ENCODE measurements at places on chromosomes 1 and 21.
A peak's percentile ranks its signal among the peaks of the same experiment; 100 is the strongest.

DNA sequence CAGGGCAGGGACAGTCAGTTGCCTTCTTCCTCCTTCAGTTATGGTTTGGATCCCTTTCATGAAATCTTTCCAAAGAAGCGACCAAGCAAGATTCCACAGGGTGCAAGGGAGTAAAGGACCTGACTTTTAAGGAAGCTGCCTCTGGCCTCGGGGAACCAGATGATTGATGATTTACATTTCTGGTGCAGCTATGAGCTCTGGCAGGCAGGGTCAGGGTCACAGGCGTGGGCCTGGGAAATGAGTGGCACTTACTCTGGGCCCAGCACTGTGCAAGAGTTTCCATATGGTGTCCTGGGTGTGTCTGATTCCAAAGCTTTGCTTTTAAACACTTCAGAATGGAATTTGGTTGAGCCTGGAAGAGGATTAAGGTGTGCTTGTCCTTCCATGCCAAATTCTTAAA lies 7.2 kb upstream of the CRABP2 start:
- no peak for DNase-seq

DNA sequence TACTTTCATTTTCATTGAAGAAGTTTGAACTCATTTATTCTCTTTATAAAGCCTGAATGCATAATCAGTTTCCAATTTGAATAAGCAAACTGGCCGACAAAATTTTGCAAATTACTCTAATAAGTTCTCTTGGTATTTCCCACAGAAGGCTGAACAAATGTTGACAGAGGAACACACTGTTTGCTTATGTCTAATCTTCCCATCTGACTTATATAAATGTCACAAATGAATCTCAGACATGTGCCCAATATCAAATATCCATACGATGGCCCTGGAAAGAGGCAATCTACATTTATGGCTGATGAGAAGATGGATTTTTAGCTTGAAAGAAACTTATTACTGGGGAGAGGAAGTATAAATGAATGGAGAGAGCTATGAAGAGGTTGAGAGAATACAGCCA lies 380.6 kb upstream of the ZRANB2 start:
- no peak for DNase-seq

GRCh38 chr1:206706298-206706791 lies 21.6 kb downstream of the MAPKAPK2 start:
- no peak for DNase-seq

- DNase-seq: no peak
Measured at GRCh38 chr1:238960071-238960470, 426.3 kb upstream of the CHRM3 start.

- no peak for DNase-seq
Measured at GRCh38 chr21:45655124-45655523, 11.6 kb downstream of the PCBP3 start.

DNA sequence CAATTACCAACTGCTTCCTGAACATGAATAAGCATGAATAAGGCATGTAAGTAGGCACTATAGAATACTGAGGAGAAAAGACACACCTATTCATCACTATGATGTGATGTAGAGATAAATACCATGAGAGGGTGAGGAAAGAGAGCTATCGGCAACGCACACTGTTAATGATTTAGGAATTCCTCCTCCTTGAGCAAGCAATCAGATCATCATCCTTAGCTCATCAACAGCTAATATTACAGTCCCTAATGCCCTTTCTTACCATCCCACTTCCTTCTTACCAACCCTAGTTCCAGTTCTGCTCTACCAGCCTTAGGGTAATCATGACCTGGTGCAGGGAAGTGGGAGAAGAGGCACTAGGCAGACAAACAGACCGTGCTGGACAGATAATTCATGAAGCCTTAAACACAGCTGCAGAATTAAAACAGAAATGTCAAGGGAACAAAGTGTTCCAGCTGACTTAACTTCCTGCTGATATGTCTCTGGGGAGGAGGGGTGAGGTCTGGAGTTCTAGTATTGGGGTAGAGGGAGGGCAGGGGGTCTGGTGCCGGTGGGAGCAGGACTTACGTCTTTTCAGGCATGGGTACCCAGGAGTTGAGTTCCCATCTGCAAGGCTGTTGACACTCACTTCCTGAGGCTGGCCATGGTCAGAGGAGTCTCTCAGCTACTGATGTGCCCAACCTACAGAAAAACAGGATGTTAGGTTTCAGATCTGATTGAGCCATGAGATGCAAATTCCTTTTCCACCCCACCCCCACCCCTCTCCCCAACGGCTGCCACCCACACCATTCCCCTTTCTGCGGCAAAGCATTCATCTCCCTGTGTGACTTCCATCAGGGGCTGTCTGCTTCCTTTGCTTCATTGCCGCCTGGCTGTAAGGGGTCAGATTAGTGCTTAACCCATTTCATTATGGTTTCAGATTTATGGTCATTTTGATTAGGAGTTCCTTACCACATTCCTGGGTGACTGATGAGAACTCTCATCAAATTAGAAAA lies 12.6 kb upstream of the RCSD1 start:
- DNase-seq: no peak

DNA sequence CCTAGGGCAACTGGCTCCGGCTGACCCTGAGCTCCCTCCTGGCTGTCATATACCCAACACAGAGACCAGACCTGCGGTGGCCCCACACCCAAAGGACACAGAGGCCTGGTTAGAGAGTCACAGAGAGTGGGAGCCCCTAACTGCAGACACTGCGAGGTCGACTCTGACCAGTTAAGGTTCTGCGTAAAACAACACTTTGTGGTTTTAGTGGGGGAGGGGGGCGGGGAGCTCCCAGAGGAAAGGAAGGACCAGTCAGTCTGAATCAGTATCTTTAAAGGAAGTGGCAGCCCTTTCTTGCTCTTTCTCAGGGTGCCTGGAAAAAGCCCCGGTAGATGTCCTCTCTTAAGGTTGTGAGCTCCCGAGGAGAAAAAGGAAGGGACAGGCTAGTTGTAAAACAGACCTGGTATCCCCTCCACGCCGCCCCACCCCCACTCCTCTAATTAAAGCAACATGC lies 2.4 kb downstream of the SSBP3 start:
- DNase-seq: no peak

- no peak for DNase-seq
Measured at GRCh38 chr1:152182431-152182830, 23.4 kb upstream of the RPTN start.

GRCh38 chr1:17304151-17304825 lies 3.7 kb upstream of the PADI4 start:
- no peak for DNase-seq

- no peak for DNase-seq
Measured at GRCh38 chr1:214506972-214507431, 44.4 kb downstream of the PTPN14 start.

GRCh38 chr21:41765973-41766882 lies 624 bp downstream of the RIPK4 start:
- DNase-seq: no peak

DNA sequence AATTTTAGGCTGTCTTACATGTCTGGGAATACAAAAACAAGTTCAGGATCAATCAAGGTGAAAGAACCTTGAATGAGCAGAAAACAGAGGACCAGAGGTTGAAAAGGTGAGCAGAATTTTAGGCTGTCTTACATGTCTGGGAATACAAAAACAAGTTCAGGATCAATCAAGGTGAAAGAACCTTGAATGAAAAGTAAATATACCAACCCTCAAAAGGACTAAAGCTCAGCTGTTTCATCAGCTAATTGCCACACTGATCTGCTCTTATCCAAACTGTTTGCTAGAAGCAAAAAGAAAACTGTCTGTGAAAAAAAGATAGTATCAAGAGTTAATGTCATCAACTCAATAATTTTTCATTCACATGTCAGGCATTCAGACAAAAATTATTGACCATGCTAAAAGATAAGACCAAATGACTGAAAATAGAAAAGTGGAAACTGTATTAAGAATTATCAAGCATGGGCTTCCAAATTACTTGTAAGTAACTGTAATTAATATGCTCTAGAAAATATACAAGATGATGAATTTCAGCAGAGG lies 69.2 kb downstream of the LTN1 start:
- DNase-seq: no peak

DNA sequence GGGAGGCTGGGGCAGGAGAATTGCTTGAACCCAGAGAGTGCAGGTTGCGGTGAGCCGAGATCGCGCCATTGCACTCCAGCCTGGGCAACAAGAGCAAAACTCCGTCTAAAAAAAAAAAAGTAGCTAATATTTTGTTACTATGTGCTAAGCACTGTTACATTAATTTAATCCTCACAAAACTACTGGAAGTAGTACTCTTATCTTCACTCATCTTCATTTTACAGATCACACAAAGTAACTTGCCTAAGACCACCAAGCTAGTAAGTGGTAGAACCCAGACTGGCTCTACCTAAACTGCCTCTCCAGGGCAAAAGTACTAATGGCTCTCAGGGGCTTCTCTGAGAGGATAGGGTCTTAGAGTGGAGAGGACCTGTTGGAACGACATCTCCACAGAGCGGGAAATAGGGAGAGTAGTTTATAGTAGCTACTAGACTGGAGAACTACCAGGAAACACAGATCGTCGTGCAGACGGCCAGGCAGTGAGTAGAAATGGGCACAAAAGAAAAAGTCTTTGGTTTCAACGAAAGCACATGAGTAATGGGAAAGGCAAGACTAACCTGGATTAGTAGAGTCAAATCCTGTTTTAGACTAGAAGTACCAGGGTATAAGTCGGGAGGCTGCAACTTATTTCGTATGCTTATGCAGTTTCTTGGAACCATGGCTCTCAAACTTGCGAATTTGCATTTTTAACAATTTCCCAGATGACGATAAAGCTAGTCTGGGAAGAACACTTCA lies 1.4 kb downstream of the CLCC1 start:
- no peak for DNase-seq

DNA sequence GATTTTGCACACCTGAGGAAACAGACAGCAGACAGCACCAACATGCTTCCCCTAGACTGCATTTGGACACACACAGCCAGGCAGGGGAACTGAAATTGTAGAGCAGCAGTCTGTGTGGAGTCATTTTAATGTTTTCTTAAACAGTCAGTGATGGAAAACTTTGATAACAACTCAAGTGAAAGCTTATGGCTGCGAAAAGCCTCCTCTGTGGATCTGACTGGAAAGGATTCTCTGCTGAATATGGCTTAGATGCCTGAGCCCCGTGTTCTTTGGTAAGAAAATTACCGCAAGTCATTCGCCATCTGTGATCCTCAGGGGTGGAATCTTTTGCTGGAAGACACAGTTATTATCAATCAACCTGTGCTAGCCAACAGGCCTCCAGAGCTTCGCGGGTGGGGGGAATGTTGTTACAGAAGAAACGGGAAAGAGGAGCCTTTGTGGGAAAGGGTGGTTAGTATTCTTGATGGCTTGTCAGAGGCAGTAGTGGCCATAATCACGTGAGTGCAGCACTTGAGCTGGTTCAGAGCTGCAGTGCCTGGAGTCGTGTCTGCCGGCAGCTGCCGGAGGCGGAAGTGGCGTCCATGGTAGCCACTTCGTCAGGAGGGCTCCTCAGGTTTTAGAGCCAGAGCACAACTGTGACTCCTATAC lies 204.7 kb downstream of the ST6GALNAC3 start:
- DNase-seq: peak; percentile 42

DNA sequence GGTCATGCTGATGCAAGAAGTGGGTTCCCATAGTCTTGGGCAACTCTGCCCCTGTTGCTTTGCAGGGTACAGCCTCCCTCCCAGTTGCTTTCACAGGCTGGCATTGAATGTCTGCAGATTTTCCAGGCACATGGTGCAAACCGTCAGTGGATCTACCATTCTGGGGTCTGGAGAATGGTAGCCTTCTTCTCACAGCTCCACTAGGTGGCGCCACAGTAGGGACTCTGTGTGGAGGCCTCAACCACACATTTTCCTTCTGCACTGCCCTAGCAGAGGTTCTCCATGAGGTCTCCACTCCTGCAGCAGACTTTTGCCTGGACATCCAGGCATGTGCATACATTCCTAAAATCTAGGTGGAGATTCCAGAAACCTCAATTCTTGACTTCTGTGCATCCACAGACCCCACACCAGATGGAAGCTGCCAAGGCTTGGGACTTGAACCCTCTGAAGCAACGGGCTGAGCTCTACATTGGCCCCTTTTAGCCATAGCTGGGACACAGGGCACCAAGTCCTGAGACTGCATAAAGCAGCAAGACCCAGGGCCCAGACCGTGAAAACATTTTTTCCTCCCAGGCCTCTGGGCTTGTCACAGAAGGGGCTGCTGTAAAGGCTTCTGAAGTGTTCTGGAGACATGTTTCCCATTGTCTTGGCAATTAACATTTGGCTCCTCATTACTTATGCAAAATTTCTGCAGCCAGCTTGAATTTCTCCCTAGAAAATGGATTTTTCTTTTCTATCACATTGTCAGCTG lies 466.2 kb upstream of the PBX1 start:
- DNase-seq: no peak

DNA sequence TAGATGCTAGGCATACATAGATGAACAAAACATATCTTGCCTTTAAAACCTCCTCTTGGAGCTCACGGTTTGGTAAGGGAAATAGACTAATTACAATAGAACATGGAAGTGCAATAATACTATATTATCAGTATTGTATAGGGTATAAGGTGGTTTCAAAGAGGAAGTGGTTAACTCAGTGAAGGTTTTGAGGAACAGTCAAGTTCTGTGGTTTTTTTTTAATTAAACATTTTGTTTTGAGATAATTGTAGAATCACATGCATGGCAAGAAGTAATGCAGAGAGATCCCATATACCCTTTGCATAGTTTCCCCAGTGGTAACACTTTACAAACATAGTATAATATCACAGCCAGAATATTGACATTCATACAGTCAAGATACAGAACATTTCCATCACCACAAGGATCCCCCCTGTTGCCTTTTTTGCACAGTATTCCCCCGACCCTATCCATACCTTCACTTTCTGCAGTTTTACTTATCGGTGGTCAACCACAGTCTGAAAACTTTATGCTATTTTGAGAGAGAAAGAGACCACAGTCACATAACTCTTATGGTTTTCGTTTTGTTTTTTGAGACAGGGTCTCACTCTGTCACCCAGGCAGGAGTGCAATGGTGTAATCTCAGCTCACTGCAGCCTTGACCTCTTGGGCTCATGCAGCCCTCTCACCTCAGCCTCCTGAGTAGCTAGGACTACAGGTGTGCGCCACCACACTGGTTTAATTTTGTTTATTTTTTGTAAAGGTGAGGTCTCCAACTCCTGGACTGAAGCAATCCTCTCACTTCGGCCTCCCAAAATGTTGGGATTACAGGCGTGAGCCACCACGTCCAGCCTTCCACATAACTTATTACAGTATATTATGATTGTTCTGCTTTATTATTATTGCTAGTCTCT lies 60.5 kb upstream of the KIAA1614 start:
- DNase-seq: no peak

GRCh38 chr1:201694608-201695335 lies 134.2 kb upstream of the IPO9 start:
- no peak for DNase-seq

- no peak for DNase-seq
Measured at GRCh38 chr21:22191581-22191980, 1193.4 kb downstream of the NCAM2 start.

DNA sequence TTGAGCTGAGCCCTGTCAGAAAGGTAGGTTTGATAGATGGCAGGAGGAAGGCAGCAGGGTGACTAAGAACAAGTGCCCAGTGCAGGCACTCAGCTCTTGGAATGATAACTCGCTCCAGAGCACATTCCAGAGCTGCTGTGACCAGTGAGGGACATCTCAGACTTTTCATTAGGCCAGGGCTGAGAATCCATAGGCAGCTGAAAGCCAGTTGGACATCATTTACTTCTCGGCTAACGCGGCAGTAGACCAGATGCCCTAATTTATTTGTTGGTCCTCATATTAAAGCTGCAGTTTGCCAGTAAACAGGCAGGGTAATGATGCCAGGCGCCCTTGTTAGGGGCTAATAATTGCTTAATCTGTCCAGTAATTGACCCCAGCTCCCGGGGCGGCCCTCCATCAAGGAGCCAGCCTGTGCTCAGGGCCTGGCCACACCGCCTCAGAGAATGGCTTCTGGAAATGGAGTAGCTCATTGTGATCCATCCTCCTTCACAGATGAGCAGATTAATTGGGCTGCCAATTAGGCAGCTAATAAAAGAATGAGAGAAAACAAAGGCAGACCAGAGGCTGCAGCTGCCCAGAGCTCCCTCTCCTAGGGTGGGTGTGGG lies 122.0 kb downstream of the BEND5 start:
- no peak for DNase-seq

Data from left kidney (tissue), 8 donors.